Fibroblast of skin of right biceps (primary cell): ENCODE measurements at places on chromosomes 3 and 15.

DNA sequence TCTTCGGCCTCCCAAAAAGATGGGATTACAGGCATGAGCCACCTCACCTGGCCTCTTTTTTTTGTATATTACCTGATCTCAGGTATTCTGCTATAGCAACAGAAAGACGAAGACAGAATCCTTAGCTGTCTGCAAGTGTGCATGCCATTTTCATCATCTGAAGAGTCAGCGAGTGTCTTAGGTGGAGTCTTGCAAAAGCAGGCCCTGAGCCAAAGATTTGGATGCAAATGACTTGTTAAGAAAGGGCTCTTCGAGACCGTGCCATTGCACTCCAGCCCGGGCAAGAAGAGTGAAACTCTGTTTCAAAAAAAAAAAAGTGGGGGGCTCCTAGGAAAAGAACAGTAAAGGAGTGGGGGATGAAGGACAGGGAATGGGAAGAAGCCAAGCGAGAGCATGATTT is 10.2 kb upstream of the TRIM69 start:
- no peak for DNase-seq

DNA sequence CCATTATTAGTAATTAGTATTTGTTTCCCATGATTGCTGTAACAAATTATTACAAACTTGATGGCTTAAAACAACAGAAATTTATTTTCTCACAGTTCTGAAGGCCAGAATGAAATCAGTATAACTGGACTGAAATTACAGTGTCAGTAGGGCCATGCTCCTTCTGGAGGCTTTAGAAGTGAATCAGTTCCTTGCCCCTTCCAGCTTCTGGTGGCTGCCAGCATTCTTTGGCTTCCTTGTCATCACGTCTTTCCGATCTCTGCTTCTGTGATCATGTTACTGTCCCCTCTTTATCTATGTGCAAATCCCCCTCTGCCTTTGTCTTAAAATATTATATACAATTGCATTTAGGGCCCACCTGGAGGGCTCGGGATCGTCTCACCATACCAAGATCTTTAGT is 92.0 kb downstream of the FOXB1 start:
- DNase-seq: peak; percentile 66

DNA sequence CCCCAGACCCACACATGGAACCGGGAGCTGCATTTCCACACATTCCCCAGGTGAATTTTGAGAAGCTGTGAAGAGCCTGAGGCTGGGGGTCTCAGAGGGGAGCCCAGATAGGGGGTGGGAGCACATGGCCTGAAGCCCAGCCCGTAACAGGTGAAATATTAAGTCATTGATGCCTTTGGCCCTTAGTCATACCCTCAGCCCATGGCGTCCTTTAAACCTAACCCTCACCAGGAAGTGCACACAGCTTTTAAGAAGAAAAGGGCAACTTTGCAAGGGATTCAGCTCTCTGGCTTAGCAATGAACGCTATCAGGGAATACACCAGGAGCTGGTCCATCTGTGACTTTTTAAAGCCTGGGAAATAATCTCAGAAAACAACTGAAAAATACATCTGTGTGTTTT is 40.6 kb downstream of the WNT7A start:
- DNase-seq: no peak

DNA sequence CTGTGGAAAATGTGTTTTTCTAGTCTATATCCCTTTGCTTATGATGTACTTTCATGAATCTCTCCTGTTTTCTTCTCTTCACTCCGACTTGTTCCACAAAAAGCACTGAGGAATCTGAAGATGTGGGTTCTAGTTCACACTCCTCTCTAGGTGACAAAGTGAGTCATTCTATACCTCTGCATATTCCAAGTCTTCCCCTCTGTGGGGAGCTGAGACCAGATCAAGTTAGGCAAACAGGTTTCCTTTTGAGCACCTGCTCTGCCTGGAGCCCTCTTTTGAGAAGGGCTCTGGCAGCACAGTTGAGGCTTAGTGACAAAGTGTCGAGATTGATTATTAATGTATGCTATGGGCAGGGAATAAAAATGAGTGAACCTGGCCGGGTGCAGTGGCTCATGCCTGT is 82.4 kb upstream of the VGLL4 start:
- no peak for DNase-seq

DNA sequence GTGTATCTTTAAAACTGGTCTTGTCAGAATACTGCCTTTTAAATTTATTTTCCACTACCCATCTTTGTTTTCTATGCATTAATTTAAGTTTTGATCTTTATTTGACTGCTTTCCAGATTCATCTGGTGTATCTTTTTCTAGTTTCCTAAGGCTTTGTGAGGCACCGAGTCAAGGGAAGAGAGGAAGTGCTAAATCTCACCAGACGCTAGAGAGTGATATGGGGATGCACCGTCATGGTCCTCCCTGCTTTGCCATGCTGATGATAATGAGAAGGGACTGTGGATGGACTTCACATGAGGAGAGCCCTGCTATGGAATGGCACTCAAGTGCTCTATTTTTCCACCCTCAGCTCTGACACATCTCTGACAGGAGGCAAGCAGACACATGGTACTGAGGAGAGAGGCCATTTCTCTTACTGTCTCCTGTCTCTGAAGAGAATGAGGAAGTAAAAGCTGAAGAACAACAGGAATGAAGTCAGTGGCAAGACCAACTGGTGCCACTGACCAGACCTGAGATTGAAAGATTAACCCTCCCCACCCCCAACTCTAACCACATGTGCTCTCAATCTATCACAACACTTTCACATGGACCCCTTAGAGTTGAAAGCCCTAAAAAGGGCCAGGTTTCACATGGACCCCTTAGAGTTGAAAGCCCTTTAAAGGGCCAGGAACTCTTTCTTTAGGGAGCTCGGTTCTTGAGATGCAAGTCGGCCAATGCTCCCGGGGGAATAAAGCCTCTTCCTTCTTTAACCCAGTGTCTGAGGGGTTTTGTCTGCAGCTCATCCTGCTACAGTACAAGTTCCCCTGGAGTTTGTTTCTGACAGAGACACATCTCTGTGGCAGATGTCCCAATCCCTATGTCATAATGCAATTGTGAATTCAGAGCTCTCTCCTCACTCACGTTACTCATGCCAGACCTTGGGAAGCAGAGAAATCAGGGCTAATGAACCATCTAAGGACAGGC is at the start of gene IQCF2:
TSS of gene IQCF2 (plus strand) at position 913 of the 963 bp plus-strand sequence. CDS start 52 bp downstream, outside the sequence.
- no peak for DNase-seq

GRCh38 chr3:194380326-194380725 is 10.8 kb upstream of the LRRC15 start:
- DNase-seq: no peak

DNA sequence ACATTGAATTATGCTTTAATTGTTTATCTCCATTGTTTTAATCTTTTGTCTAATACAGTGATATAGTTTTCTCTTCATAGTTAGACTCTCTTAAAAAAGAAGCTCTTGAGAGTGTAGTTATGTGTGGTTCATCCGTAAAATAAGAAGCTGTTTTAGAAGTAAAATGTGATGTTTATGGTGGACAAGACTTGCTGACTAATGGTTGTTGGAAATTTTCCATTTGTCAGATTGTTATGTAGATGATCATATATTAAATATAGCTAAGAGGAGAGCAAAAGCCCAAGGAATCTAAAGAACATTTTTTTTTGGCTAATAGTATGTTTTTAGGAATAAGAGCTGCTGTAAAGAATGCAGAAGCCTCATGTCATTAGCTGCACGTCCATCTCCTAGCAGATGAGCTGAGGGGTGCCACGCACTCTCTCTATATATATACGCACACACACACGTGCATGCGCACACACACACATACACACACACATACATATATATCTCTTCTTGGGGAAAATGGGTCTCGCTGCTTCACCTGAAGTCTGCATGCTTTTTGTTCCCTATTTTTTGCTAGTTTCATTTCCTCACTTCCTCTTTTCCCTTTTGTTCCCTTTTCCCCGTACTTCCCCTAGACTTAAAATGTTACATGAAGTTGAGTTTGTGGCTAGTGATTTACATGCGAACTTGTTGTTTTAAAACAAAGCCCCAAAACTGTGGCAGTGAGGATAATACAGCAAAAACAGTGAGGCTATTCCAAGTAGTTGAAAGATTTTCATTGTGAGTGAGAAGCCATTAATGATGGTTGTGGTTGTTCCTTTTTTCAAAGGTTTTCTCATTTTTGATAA is 107.8 kb downstream of the MBNL1 start:
- DNase-seq: peak; percentile 89

DNA sequence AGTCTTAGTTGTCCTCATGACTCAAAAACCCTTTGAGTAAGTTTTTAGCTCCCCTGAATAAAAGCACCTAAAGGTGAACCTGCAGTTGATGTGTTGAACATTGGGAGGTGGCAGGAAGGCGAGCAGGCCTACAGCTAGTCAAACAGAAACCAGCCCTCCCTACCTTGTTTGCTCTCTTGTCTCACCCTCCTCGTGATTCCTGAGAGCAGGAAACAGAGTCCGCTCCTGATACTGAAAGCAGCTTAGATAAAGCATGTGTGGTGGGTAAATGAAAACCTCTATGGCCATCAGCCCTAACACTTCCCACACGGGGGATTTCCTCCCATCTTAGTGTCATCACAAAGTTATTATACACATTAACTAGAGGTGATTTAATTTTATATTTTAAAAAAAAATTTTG is 21.8 kb upstream of the CLDN18 start:
- DNase-seq: no peak

DNA sequence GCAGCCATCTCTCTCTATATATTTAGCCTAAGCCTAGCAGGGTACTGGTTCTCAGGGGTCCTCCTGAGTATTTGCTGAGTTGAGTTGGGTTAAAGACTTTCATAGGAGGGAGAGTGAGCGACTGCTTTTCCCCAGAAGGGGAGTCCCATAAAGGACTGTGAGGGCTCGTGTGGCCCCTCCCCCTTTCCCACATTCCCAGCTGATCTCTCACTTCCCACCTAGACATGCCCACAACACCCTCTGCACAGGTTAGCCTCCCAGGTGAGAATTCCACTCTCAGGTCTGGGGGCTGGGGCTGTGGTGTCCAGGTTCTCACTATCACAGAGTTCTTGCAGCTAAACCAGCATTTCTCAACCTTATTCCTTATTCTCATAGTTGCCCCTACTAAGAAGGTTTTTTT is 15.8 kb downstream of the EPHB1 start:
- no peak for DNase-seq

GRCh38 chr15:66925721-66926120 is 139.7 kb upstream of the SMAD3 start:
- no peak for DNase-seq

DNA sequence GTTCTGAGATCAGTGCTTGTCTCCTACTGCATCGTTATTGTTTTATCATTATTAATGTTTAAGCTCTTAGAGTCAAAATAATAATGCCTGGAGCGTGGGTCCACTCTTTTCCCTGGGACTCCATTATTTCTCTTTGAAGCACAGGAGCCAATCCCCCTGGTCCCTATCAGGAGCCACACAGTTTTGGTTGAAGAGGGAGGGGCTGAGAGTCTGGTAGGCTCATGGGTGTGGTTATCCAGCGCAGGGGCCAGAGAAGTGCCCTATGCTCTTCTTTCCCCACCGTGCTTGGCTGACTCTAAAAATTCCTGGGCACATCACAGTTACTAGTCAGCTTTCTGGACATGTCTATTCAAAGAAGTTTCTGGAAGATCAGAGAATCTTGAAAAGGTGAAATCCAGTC is 121.5 kb downstream of the DNAJB8 start:
- no peak for DNase-seq

DNA sequence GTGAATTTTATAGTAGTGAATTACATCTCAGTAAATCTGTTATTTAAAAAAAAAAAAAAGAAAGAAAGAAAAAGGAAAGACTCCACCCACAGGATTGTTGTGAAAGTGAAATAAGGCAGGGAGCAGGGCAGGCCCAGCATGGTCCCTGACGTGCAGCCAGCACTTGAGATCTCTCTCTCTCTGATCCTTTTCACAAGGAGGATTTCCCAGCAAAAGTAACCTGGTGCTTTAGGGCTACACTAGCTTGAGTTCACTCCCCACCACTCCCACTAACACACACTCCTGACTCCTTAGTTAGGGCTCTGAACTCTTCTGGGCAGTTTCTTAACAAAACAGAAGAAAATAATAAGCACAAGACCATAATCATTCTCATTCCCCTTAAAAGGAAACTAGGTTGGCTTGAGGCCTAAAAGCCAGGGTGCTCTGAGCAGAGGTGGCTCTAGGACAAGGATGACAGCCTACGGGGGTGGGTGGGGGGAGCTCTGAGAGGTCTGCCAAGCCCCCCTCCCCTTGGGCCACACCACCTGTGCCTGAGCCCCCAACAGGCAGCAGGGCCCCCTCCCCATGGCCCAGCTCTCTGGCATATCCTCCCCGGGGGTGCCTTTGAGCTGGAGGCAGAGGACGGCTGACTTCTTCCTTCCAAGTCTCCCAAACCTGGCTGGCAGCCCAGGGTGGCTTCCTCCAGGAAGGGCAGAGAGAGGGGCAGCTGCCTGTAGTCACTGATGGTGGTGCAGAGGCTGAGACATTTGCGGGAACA is 856 bp downstream of the TMEM40 start:
- DNase-seq: peak; percentile 47

DNA sequence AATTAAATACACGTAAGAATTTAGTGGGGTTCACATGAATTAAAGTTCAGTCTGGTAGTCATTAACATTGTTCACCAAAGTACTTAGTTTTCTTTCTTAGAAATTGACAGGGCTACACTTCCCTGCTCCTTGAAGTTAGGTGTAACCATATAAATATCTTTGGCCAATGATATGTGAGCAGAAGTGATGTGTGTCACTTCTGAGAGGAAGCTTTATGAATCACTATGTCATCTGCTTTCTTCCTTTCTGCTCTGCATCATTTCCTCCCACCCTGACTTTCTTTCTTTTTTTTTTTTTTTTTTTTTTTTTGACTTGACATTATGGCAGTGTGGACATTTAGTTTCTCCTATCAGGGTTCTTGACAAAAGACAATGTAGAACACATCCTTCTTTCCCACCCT is 156.2 kb upstream of the COL8A1 start:
- DNase-seq: no peak

GRCh38 chr3:69451594-69451993 is 65.7 kb upstream of the FRMD4B start:
- no peak for DNase-seq

GRCh38 chr3:23629181-23629894 is 176.4 kb upstream of the UBE2E1 start:
- DNase-seq: peak; percentile 64

DNA sequence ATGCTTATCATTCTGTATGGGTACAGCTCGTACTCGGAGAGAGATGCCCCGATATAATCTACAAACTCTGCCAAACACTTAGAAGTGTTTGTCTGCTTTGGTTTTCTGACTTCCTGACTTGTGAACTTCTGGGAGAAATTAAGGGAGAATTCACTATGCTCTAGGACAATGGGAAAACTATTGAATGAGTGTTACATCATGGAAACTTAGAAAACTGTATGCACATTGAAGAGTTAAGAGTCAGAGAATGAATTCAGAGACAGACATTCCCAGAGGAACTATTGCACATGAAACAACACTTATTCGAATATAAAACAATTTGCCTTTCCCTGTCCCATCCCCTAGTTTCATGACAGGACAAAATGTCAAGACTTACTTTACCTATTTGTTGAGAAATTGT is 57.8 kb downstream of the DTWD1 start:
- no peak for DNase-seq

GRCh38 chr3:174436367-174436766 is 422.8 kb upstream of the NAALADL2 start:
- no peak for DNase-seq

DNA sequence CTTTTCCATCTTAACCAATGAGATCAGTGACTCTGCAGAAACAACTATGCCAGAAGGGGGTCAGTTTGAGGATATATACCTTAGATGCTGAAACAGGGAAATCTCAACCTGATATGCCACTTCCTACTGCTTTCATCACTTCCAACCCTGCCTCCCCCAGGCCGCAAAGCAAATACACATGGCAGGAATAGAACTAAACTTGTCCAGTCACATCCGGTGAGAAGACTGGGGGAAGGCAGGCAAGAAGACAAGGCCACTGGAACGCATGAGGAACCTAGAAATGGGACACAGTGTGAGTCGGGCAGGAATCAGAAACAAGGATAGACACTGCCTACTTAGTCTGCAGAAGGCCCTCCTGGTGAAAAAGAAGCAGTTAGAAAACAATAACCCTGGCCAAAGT is 90.6 kb downstream of the MYO5A start:
- no peak for DNase-seq
